ENCODE measurements at places on chromosomes 5 and 9.
A peak's percentile ranks its signal among the peaks of the same experiment; 100 is the strongest.

- DNase-seq: no peak
These were observed 19.7 kb upstream of the SLC25A48 start for GRCh38 chr5:135814812-135815211.

GRCh38 chr9:122133984-122134535, 25.5 kb downstream of the NDUFA8 start:
- no peak for DNase-seq

DNA sequence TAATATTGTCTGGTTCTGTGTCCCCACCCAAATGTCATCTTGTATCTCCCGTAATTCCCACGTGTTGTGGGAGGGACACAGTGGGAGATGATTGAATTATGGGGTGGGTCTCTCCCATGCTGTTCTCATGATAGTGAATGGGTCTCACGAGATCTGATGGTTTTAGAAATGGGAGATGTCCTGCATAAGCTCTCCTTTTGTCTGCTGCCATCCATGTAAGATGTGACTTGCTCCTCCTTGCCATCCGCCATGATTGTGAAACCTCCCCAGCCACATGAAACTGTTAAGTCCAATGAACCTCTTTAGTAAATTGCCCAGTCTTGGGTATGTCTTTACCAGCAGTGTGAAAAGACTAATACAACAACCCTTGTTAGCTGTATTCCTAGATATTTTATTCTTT, 44.5 kb downstream of the GIN1 start:
- no peak for DNase-seq

GRCh38 chr9:117278471-117279035, 136.3 kb downstream of the ASTN2 start:
- no peak for DNase-seq

- no peak for DNase-seq
These were observed 15.8 kb upstream of the GLIPR2 start for GRCh38 chr9:36120705-36121104.

GRCh38 chr5:75335952-75336614, 937 bp upstream of the HMGCR start:
- peak; percentile 79 for DNase-seq

GRCh38 chr9:88786291-88787079, 204.8 kb upstream of the S1PR3 start:
- no peak for DNase-seq

DNA sequence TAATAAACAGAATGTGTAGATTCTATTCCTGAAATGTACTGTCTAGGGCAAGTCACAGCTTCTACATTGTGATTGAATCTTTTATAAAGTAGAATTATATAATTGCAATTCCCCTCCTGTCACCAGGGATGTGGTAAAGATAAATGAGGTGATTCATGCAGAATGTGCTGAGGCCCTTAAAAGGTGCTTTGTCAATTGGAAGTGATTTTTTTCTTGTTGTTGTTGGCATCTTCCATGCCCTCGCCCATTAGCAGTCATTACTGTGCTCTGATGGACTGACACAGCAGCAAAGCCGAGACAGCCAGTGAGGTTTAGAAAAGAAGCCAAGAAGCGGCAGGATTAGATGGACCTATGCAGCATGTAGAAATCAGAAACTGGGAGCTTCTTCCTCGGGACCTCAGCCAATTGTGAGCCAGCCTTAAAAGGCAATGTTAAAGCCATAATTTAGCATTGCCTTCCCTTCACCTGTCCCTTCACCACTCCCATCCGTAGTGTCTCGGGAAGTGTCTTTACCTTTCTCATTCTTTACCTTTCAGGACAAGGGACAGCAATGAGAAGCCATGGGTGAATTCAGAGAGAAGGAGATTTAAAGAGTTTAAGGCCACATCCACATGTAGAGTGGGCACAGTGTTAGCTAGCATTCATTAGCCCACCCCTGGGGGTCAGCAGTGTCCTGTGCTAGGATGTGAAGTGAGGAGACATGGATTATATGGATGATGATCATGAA, 257.8 kb downstream of the PLK2 start:
- DNase-seq: no peak

DNA sequence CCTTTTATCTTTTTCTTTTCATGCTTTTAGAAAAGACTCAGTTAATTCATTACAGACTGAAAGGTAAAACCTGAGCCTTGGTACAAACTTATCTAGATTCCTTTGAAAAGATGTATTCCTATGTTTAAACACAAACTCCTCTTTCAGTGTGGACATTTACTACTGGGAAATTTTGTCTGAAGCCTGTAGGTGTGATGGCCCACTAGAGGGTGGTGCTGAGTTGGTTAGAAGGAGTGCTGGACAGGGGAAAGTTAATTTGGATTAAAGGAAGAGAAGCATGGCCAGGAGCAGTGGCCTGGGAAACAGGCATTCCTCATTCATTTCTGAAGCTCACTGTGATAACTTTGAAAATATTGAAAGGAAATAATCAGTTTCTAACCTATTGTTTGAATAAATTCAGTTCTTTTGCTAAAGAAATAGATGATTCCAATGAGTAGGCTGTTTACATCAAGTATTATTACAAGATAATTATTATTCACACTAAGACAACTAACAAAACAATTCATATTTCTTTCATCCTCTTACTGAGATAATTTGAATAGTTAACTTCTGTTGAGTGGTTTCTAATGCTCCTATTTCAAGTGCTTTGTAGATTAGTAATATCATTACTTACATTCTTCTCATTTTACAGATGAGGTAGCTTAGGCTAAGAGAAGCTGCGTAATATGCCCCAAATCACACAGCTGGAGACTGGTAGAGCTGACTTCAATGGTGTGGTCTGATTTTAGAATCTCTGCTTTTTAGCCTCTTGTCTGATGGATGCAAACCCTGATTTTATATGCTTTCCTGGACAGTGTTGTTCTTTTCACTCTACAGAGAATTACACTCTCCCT, 150.9 kb downstream of the ADGRV1 start:
- peak; percentile 64 for DNase-seq

GRCh38 chr9:114989600-114990410, 59.4 kb upstream of the TNFSF8 start:
- no peak for DNase-seq

DNA sequence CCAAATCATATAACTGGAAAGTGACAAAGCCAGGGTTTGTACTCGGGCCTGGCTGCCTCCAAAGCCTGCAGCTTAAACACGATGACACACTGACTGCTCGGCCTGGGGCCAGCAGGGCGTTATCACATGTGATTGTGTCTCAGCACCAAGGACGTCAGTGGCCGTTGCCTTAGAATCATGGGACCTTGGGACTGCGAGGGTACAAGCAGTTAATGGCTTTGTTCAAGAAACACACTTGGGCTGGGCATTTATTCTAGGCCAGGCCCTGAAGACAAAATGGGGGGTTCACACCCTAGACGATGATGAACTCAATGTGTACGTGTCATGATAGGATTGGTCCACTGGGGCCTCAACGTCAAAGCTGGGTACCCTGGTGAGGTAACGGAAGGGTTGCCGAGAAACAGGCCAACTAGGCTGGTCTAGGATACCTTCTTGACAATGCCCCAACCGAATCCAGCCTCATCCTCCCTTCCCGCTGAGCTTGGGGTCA, 13.0 kb downstream of the SH3PXD2B start:
- DNase-seq: no peak

- peak; percentile 52 for DNase-seq
These were observed 621 bp downstream of the CEP72 start for GRCh38 chr5:612498-613424.

- DNase-seq: no peak
These were observed 8.8 kb downstream of the GOLGA2 start for GRCh38 chr9:128266868-128267590.

- peak; percentile 62 for DNase-seq
These were observed 55.1 kb downstream of the KIAA1958 start for GRCh38 chr9:112541685-112542084.

DNA sequence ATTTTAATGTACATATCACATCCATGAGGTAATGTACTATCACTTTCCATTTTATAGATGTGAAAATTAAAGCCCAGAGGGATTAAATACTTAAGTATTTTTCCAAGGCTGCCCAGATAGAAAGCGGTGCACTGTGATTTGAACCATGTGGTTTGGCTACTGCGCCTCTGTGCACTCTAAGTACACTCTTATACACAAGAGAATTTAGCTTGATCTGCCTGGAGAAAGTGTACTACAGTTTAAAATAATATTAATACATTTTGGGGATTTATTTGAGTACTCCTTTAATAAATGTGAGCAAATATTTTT, 360.4 kb upstream of the ACTBL2 start:
- no peak for DNase-seq

GRCh38 chr9:36346569-36346968, 53.5 kb downstream of the RNF38 start:
- DNase-seq: no peak

DNA sequence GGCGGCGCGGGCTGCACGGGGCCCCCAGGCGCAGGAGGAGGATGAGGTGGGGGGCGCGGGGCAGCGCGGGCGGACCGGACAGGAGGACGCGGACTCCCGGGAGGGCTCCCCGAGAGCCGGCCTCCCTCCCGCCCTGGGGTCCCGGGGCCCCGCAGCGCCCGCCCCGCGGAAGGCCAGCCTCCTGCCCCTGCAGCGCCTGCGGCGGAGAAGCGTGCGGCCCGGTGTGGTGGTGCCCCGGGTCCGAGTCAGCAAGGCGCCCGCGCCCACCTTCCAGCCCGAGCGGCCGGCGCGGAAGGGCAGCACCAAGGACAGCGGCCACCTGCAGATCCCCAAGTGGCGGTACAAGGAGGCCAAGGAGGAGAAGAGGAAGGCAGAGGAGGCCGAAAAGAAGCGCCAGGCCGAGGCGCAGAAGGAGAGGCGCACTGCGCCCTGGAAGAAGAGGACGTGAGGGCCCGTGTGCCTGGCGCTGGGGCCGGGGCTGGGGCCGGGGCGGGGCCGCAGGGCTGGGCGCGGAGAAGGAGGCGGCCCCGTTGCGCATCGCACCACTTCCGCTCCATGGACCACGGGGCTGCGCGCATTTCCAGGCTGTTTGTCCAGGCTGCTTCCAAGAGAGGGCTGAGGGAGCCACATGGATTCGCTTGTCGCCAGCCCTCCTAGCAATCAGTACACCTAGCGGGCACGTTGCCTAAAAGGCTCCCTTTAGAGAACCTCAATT, 86.0 kb downstream of the ANKRD33B start:
- no peak for DNase-seq

- DNase-seq: no peak
These were observed 68.5 kb upstream of the CACNA1B start for GRCh38 chr9:137809040-137809576.

DNA sequence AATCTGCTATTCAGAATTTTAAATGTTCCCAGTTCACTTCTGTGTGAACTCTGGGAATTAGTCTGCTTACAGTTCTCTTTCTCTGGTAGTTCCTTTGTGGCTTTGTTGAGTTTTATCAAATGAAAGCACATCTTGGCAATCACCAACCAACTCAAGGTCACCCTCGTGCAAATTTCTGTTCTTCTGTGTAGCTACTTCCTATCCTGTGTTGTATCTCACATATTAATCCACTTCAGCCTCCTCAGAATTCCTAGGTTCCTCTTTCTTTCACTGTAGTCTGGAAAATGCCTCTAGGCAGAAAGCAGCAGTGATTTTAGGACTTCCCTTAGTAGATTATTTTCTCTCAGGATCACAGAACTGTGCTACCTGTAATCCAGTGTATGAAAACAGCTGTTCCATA, 100.3 kb downstream of the AUH start:
- no peak for DNase-seq

GRCh38 chr5:145104106-145104505, 731.0 kb downstream of the PRELID2 start:
- peak; percentile 34 for DNase-seq

- no peak for DNase-seq
These were observed 493.6 kb downstream of the GADD45G start for GRCh38 chr9:90098408-90098807.

DNA sequence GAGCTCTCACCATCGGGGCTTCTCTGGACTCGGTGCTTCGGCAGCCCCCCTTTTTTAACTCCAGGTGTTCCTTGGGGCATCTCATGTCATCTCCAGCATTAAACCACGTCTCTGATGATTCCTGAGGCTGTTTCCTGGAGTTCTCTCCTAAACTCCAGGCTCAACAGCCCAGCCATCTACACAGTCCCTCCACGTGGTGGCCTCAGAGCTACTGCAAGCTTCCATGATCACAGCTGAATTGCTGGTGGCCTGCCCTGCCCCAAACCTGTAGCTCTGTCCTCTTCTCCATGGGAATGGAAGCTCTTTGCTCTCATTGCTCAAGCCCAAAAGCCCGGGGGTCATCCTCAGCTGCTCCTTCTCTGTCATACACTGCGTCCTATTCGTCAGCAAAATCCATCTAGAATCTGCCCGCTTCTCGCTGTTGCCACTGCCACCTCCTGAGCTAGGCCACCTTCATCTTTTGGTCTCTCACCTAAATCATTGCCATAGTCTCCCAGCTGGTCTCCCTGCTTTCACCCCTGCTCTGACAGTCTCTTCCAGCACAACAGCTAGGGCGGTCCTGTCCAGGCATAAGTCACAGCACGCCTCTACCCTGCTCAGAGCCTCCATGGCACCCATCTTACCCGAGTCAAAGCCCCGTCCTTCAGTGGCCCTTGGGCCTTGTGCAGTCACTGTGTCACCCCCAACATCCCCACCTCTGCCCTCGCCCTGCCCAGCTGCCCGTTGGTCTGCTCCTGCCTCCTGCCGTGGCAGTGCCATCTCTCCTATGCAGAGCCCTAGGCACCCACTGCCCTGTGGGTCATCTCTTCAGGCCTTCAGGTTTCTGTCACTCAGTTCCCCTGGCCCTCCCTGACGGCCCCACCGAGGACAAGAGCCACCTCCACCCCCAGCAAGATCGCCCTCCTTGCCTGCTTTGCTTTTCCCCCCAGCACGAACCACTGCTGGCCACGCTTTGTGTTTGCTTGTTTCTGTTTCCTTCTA, 6.4 kb downstream of the B4GALT7 start:
- no peak for DNase-seq

GRCh38 chr5:6359555-6360322, 18.6 kb downstream of the MED10 start:
- no peak for DNase-seq

- peak; percentile 65 for DNase-seq
These were observed 90.6 kb downstream of the PTCD2 start for GRCh38 chr5:72410688-72411295.

DNA sequence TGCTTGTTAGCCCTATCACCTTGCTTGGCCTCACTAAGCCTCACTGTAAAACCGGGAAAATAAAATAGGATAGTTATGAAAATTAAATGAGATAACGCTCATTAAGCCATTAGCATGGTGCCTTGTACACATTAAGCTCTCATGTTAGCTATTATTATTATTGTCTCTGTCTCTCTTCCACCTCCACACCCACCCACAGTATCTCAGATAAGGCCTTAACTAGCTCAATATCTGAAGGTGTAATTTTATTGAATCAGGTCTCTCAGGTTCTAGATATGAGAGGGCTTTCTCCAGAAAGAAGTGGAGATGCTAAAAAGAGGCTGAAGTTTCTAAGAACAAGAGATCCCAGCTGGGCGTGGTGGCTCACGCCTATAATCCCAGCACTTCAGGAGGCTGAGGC, 27.6 kb downstream of the GFRA3 start:
- no peak for DNase-seq

GRCh38 chr5:125054146-125054545, 307.7 kb upstream of the ZNF608 start:
- no peak for DNase-seq

- no peak for DNase-seq
These were observed 4.7 kb upstream of the BNIP1 start for GRCh38 chr5:173139631-173140030.

GRCh38 chr9:95025213-95026147, 292.0 kb downstream of the FANCC start:
- peak; percentile 88 for DNase-seq

Data from adipocyte (in vitro differentiated cells).